ENCODE measurements at places on chromosomes 4 and X.

DNA sequence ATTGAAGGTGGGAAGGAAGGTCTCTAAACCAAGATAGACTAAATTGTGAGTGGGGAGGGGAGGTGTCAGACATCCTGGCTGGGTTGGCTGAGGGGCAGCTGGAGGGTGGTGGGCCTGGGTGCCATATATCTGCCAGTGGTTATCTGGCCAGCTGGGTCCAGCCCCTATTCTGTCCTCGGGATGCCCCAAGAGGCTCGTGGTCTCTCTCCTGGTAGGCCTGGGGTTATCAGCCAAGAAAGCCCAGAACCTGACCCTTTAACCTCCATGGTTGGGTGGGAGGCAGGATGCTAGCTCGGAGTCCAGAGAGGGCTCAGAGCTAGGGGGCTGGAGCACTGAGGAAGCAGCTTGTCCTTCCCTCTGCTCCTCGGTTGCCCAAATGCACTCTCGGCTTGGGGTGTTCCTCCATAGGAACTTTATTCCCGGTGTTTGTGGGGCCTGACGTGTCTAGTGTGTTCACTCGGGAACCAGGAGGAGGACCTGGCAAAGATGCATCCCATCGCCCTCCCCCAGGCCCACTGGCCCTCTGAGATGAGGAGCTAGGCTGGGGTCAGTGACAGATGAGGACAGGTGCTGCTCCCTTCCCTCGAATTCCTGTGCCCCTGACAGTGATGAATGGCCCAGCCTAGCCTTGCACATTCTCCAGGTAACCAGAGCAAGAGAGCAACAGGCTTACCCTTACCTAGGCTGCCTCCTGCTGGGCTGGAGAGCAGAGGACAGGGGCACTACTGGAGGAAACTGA is 5.2 kb upstream of the EFNB1 start:
- no peak for DNase-seq

DNA sequence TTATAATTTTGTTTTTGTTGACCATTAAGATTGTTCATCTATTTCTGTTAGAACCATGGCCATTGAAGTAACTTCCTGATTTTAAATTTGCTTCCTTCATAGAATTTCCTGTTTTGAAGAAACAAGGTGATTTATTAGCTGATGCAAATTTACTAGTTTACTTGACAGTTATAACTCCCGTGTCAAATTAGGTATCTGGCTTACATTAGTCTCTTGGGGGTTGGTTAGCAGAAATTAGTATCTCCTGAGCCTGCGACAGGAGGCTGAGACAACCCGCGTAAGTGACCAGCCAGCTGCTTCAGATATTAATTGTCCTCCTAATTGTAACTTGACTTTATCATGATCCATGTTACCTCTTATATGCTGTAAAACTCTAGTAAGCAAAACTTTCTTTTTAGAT is 154.3 kb downstream of the CFAP299 start:
- no peak for DNase-seq

- DNase-seq = no peak
These were observed 13.4 kb downstream of the TRO start for GRCh38 chrX:54934058-54934457.

DNA sequence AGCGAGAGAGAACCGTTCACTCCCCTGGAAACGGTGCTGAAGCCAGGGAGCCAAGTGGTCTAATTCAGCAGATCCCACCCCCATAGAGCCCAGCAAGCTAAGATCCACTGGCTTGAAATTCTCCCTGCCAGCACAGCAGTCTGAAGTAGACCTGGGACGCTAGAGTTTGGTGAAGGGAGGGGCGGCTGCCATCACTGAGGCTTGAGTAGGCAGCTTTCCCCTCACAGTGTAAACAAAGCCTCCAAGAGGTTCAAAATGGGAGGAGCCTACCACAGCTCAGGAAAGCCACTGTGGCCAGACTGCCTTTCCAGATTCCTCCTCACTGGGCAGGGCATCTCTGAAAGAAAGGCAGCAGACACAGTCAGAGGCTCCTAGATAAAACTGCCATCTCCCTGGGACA is 37.8 kb upstream of the CDS1 start:
- no peak for DNase-seq

GRCh38 chr4:110518889-110519490 is 43.0 kb downstream of the ENPEP start:
- DNase-seq = peak; percentile 24

DNA sequence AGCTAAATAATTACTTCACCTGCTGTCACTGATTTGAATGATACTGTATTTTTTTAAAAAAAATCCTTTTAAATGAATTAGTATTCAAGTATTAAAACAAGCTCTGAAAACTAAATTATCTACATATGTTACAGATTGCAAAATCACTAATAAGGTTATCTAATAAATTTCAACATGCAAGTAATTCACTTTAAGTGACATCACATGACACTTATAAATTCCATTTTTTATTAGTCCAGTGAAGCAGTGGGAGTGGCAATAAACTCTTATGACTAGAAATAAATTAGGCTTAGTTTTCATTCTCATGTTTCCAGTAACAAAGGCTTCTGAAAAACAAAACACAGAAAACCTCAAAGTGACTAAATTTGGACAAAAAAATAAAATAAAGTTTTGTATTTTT is 36.3 kb downstream of the SMIM31 start:
- DNase-seq = no peak

DNA sequence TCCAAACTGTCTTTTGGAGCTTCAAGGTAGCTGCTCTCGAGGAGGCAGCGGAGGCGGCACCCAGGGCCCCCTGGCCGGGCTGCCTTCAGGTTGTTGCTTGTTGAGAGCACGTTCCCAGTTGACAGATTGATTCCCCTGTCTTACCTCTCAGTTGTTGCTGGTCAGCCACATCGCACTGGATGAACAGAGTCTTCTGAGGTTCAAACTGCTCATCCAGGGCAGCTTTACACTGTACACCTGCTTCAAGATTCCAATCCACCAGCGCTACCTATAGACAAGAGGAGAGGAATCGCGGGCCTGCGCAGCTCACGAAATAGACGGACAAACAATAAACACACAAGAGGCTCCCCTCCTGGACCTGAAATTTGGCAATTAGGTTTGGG is 497 bp downstream of the HPGD start:
- DNase-seq = peak; percentile 4

DNA sequence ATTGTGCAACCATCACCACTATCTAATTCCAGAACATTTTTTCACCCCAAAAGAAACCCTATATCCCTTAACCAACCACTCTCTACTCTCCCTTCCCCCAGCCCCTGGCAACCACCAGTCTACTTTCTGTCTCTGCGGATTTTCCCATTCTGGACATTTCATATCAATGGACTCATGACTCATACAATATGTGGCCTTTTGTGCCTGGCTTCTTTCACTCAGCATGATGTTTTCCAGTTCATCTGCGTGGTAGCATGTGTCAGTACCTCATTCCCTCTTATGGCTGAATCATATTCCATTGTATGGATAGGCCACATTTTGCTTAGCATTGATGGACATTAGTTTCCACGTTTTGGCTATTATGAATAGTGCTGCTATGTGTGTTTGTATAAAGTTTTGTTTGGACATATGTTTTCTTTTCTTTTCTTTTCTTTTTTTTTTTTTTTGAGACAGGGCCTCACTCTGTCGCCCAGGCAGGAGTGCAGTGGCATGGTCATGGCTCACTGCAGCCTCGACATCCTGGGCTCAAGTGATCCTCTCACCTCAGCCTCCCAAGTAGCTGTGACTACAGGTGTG is 335.4 kb downstream of the BCOR start:
- peak; percentile 45 for DNase-seq

DNA sequence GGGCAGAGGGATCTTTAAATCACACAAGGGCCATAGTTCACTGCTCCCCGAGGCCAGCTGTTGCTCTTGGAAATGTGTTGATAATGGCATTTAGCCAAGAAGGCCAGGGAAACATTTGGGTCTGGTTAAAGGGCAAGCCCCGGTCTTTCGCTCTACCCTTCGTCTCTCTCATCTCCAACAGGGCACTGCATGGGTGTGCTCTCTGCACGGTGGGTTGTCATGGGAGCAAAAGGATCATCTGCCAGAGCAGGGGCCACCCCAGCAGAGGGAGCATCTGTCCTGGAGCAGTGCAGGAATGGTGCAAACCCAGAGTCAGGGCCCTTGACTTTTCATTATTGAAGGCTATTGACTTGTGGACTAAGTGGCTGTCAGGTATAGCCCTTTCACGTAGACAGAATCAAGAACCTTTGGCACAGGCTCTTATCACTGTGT is 22.7 kb upstream of the PGRMC2 start:
- no peak for DNase-seq

DNA sequence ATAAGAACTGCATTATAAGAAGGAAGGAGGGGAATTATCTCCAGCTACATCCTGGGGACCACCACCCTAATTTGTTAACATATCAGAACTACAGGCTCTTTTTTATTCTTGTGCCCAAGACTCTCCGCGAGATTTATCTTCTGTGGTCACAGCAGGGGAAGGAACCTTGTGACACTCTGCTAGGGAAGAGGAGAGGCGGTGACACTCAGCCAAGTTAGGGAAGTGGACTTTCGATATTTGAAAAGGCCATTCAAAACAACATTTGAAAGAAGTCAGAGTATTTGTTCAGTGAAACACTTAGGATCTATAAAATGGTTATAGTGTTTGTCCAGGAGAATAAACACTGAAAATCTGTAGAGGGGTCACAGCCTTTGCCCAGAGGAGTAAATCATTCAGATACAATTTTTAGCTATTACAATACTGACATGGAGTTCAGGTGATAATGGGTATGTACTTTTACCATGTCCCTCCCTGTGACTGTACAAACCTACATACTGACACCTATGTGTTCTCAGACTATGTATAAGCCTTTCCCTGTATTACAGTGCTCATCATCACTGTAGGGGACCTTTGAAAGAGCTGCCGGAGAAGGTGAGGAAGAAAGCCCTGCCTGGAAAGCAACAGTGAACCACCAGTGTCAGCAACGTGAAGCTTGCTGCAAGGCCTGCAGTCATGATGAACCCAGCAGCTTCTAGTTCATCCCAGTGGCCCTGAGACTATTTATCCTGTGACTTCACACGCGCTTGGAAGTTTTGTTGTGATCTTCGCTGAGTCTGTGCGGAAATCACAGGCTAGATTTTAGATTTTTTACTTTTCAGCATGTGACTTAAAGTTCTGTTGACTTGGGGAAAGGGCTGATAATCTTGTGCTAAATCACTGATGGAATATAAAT is 8.5 kb upstream of the PTTG2 start:
- no peak for DNase-seq

GRCh38 chr4:82584931-82585330 is 23.1 kb upstream of the TMEM150C start:
- no peak for DNase-seq

DNA sequence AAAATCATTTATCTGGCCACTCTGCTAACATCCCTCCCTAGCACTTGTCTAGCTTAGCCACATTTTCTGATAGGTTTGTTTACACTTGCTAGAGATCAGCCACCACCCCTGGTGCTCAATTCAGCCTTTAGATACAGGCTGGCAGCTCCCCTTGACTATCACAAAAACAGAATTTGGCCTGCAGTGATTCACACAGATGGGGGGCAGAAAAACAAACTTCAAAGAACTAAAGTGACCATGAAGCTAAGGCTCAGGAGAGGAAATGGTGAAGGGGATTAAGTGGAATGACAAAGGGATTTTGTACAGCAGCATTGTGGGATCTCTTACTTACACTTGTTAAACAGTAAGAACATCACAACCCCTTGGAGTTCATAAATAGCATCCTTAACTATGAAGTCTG is 1718.0 kb upstream of the PCDH7 start:
- DNase-seq = no peak

DNA sequence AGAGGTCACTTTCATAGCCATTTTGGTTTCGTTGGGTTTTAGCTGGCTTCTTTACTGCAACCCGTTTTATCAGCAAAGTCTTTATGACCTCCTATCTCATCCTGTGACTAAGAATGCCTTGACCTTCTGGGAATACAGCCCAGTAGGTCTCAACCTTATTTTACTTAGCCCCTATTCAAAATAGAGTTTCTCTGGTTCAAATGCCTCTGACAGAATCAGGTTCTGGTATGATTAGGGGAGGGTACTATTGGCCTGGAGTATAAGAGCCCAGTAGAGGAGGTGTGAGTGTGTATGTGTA is 95.4 kb upstream of the RAB40AL start:
- no peak for DNase-seq

DNA sequence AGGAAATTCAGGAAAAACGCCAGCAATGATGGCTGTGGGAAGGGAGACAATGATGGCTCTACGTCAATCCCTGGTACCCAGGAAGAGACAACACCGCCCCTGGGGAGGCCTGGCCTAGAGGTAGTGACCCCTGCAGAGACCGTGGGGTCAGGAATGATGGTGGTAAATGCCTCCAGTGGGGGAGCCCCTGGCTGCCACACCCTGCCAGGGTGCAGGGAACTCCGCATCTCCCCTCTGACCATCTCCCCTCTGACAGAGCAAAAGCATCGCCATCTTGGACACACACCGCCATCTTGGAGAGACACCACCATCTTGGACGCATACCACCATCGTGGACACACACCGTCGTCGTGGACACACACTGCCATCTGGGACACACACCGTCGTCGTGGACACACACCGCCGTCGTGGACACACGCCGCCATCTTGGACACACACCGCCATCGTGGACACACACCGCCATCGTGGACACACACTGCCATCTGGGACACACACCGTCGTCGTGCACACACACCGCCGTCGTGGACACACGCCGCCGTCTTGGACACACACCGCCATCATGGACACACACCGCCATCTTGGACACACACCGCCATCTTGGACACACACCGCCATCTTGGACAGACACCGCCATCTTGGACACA is 9.9 kb downstream of the ASMTL start:
- no peak for DNase-seq

- no peak for DNase-seq
These were observed 23.8 kb downstream of the GPRASP3 start for GRCh38 chrX:102744307-102744706.

GRCh38 chr4:139814323-139815015 is 148.8 kb downstream of the MGST2 start:
- DNase-seq = peak; percentile 59

DNA sequence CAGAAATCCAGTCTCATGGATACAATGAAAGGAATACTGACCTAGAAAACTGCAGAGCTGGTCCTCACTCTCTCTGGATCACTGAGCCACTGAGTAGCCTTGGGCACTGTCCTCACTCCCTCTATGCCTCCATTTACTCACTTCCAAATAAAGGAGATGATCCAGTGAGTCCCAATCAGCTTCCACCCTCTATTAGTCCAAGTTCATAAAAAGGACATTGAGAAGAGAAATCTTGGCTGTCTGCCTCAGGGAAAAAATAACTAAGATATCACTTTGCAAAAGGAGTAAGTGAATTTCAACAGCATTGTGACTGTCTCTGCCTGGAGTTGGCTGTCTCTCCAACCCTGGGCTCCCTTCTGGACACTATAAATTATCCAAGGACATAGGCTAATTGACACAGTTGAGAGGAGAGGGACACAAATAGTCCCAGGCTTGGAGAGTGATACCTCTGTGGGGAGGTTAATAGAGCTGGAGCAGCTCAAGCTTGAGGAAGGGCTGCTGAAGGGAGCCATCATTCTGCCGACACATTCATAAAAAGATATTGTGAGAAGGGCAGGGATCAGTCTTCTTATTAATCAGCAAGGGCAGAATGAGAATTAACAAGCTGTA is 572.3 kb downstream of the RAB28 start:
- no peak for DNase-seq

DNA sequence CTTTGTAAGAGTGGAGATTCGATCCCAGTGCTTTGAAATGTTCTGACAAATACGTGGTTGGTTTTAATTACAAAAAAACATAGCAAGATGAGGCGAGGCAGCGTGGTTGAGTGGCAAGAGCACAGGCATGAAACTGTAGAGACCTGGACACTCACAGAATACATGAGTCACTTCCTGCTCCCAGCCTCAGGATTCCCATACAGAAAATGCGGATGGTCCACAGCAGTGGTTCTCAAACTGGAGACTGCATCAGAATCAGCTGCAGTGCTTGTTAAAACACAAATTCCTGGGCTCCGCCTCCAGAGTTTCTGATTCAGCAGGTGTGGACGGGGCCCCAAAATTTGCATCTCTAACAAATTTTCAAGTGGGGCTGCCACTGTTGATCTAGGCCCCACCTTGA is 10.1 kb downstream of the OTOP1 start:
- peak; percentile 80 for DNase-seq
